CD4-positive, alpha-beta T cell (primary cell): ENCODE measurements at places on chromosomes 16 and 17. TPM values are rescaled to one million over a fixed set of nuclear protein-coding genes. Genes with fewer than 3 reads are reported as not detected.

The KRT20 gene
- not detected for total RNA-seq

The RMI2 gene
- 1.3 TPM for total RNA-seq

The WFIKKN1 gene
- total RNA-seq, result 0.99 TPM

The PPP1R27 gene
- not detected for total RNA-seq

The MPV17L gene
- total RNA-seq, result not detected

The CEP295NL gene
- 2.7 TPM for total RNA-seq

The TAOK1 gene
- 33.1 TPM for total RNA-seq

The MC1R gene
- 6.9 TPM for total RNA-seq

The NXPH3 gene
- total RNA-seq, result not detected

The KRT32 gene
- total RNA-seq, result not detected

The CHST6 gene
- total RNA-seq, result not detected

The YBX2 gene
- total RNA-seq, result not detected

The LGALS9B gene
- not detected for total RNA-seq

The WDR45B gene
- 54.3 TPM for total RNA-seq

The GRB7 gene
- not detected for total RNA-seq

The SPNS3 gene
- total RNA-seq, result 2.5 TPM

The RRAD gene
- total RNA-seq, result 0.49 TPM

The STAT5A gene
- 150 TPM for total RNA-seq

The MT1A gene
- total RNA-seq, result not detected

The RNF222 gene
- total RNA-seq, result 1.2 TPM

The RAB37 gene
- total RNA-seq, result 21.1 TPM

The OVCA2 gene
- 34.4 TPM for total RNA-seq

The MYH13 gene
- total RNA-seq, result not detected

The MYH11 gene
- not detected for total RNA-seq

The RBFOX1 gene
- total RNA-seq, result not detected

The KRTAP2-1 gene
- total RNA-seq, result not detected

The NEUROD2 gene
- not detected for total RNA-seq

The IL34 gene
- total RNA-seq, result 0.84 TPM

The CHAD gene
- not detected for total RNA-seq

The NOS2 gene
- not detected for total RNA-seq
